ENCODE measurements at places on chromosomes 1 and 21.

DNA sequence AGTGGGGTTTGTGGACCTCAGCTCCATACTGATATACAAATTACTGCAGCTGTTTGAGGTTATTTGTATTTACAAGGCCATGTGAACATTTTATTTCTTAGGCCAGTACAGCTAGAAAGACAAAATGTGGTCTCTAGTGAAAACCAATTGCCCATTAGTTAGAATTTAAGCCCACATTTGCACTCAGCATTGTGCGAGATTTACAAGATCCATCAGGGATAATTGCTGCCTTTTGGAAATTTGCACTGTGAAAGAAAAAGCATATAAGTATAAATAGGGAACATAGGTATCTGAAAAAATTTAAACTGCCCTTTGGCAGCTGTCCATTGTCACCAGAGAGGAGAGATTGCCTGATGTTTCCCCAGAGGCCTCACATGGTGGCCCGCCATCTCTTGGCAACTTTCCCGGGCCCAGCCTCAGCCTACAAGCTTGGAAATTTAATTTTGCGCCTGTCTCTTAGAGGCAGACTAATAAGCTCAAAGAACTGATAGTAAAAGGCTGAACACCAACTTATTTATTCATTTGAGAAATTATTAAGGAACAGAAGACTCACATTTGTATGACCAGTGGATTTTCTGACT lies 120.7 kb downstream of the MAP3K21 start:
- DNase-seq = no peak

- no peak for DNase-seq
Measured at GRCh38 chr1:196001188-196001587, 607.1 kb downstream of the KCNT2 start.

- peak; percentile 84 for DNase-seq
Measured at GRCh38 chr1:234851450-234852438, 241.8 kb upstream of the IRF2BP2 start.

GRCh38 chr1:205532026-205532898 lies 27.8 kb downstream of the CDK18 start:
- DNase-seq = no peak

DNA sequence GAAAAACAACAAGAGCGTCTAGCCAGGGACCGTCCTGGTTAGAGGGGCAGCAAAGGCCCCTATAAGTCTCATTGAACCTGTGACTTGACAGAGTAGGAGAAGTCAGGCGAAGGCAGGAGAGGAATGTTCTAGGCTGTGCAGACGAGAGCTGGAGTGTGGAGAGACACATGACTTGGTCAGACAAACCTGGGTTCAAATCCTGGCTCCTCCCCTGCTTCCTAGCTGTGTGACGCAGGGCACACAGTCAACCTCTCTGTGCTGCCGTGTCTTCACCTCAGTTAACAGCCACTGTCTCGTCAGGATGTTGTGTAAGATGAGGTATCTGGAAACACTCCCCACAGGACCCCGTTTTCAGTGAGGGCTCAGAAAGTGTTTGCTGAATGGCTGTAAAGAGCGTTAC lies 15.6 kb downstream of the SLC66A1 start:
- DNase-seq = no peak

GRCh38 chr1:182599339-182599738 lies 4.8 kb downstream of the RGS16 start:
- DNase-seq = no peak

DNA sequence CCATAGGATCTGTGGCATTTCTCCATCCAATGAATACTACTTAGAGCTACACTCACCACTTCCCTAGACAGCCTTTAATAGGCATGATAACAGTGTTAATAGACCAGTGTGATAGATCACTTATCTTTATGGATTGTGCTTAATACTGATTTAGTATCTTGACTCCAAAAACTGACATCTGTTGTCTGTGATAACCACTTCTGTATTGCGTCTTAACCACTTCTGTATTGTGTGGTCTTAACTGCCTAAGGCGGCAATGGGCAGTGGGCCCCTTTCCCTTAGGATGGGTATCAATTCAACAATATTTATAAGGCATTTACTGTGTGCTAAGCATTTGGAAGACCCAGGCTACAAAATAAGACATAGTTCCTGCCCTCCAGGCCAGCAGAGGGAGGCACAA lies 32.0 kb upstream of the RCAN3 start:
- no peak for DNase-seq

DNA sequence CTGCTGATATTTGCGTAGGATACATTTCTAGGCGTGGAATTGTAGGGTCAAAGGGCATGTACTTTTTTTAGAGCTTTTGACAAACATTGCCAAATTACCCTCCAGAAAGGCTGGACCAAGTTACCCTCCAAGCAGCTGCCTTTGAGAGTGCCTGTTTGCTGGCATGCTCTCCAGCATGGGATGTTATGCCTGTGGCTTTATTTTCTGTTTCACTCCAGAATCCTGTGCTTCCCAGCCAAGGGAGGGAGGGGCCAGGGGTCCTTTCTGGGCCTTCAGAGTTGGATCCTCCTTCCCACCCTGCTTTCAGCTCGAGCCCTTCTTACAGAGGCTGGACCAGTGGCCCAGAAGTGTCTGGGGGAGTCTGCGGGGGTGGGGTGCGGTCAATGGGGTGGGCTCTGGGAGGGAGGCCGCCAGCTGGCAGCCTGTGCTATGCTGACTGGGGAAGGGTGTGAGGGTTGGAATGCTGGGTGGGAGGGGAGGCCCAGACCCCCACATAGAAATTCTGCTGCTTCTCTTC lies 81.2 kb downstream of the EPHB2 start:
- no peak for DNase-seq

GRCh38 chr1:161805399-161806197 lies 39.5 kb downstream of the ATF6 start:
- no peak for DNase-seq

GRCh38 chr1:174912264-174912663 lies 87.5 kb upstream of the CACYBP start:
- DNase-seq = no peak
